ENCODE measurements at places on chromosomes 6 and 20. TPM values are rescaled to one million over a fixed set of nuclear protein-coding genes. Genes with fewer than 3 reads are reported as not detected.

CPXM1 gene
- 2.2 TPM for total RNA-seq

GRCh38 chr20:44732327-44732726 is 13.3 kb upstream of the KCNK15 start:
- no peak for DNase-seq

SCGN gene
- total RNA-seq: not detected

BPIFB1 gene
- not detected for total RNA-seq

DNA sequence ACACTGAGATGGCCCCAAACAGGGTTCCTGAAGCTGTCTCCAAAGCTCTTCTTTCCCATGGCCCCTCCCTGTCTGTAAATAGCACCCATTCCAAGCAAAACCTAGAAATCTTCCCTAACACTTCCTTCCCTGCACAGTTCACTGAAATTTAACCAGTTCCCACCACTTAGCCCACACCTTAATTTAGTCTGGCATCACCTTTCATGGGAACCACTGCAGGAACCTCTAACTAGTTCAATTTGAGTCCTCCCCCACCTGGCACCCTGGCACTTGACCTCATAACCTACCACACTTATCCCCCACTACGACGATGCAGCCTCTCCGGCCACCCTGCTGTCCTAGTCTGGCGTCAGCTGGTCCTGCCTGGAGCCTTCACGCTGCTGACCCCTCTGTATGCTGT is 278.7 kb downstream of the GMDS start:
- no peak for DNase-seq

- no peak for DNase-seq
Measured at GRCh38 chr20:61993058-61993457, 72.6 kb downstream of the TAF4 start.

RBM38 gene
- 63.1 TPM for total RNA-seq
